ENCODE measurements at places on chromosomes 11 and 22. TPM values are rescaled to one million over a fixed set of nuclear protein-coding genes. Genes with fewer than 3 reads are reported as not detected.

The BTBD18 gene
- not detected for total RNA-seq

- H3K36me3 ChIP-seq, result peaks cover 57% of the 10 kb centered on the region
- no peak overlapping the region for H3K4me3 ChIP-seq
These were observed 56.1 kb downstream of the MED15 start for GRCh38 chr22:20563466-20563906.

- H3K27ac ChIP-seq, result no peak overlapping the region
- no peaks in the 10 kb centered on the region for H3K36me3 ChIP-seq
- H3K27me3 ChIP-seq, result no peaks in the 10 kb centered on the region
- H3K4me3 ChIP-seq, result no peak overlapping the region
These were observed 594.8 kb upstream of the B3GAT1 start for GRCh38 chr11:135006800-135007199.

DNA sequence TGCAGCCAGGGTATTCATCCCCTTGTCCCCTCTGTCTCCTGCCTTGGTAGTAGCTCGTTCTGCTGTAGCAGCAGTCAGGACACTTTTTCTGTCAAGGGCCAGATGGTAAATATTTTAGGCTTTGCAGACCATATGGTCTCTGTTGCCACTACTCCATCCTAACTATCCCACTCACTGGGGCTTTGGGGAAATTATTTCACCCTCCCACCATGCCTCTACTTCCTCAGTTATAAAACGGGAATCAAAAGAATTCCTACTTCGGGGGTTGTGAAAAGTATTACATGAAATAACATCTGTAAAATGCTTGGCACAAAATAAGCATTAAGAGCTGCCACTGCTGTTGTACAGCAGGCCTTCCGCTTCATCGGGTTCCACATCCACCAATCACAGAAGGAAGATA is 89.9 kb upstream of the LDLRAD3 start:
- peak; percentile 16 for DNase-seq
- no peaks in the 10 kb centered on the region for H3K36me3 ChIP-seq
- no peaks in the 10 kb centered on the region for H3K27me3 ChIP-seq
- no peaks in the 10 kb centered on the region for H3K4me1 ChIP-seq
- no peak overlapping the region for H3K27ac ChIP-seq
- H3K4me3 ChIP-seq, result no peak overlapping the region

GRCh38 chr11:43367382-43368178 is 8.9 kb downstream of the TTC17 start:
- H3K27ac ChIP-seq, result no peak overlapping the region
- H3K36me3 ChIP-seq, result peaks cover 7% of the 10 kb centered on the region
- peaks cover 24% of the 10 kb centered on the region for H3K4me1 ChIP-seq

DNA sequence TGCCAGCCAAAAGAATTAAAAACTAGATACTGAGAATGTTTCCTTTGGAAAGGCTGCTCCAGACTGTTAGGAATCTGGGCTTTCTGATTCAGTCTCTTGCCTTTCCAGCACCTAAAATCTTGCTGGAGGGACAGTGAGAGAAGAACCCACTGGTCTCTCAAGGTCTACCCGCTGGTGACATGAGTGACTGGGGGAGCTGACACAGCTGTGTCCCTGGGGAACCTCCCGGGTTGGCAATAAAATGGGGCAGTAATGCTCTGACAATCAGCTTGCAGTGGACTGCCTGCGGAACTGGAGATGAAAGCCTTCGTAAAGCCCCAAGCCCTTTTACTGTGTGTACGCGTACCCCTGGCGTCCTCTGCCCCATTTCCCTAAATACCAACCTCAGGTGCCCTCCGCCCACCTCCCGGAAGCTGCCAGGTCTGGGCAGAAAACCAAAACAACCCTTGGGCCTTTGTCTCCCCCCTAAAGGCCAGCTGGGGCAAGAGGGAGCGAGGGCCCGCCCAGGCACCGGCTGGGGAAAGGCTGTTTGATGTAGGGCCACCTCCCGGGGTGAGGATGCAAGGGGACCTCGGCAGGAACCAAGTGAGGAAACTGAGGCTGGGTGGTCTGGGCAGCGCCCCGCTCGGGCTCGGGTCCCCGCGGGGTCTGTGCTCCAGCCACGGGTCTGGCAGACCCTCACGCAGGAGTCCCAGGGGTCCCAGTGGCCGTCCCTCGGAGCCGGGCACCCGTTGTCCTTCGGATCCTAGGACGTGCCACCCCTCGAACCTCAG is 741 bp downstream of the CARS1 start:
- no peaks in the 10 kb centered on the region for H3K27me3 ChIP-seq
- peak overlapping the region; percentile 99 for H3K4me3 ChIP-seq
- peaks cover 36% of the 10 kb centered on the region for H3K4me1 ChIP-seq
- DNase-seq, result no peak

GRCh38 chr11:85661972-85662664 is 2.8 kb downstream of the CREBZF start:
- peaks cover 68% of the 10 kb centered on the region for H3K4me1 ChIP-seq
- H3K27ac ChIP-seq, result no peak overlapping the region
- no peaks in the 10 kb centered on the region for H3K27me3 ChIP-seq

DNA sequence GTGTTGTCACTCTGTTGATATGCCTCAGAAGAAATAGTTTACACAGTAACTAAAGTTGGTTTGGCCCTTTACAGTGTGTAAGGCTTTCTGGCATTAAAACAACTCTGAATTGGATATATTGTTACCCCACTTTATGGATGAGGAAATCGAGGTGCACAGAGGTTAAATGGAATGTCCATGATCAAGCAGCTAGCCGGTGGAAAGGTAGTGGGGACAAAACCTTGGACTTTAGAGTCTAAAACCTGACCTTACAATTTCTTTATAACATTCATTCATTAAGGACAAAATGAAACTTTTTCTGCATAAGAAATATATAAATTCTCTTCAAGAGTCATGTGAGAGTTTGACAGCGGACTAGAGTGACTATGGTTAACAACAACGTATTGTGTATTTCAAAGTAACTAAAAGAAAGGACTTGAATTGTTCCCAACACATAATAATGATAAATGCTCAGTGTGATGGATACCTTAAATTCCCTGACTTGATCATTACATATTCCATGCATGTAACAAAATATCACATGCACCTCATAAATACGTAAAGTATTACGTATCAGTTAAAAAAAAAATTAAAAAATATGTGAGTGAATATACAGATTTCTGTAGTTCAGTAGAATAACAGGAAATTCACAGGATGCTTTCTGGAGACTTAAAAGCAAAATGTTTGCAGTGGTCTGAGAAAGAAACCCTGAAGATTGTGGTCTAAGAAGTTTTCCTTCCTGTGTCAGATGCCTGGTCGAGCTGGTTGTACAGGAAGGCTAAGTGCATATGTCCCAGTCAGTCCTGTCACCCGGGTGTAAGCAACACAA is 51.0 kb downstream of the TEAD1 start:
- H3K4me1 ChIP-seq, result peaks cover 49% of the 10 kb centered on the region
- no peaks in the 10 kb centered on the region for H3K27me3 ChIP-seq
- no peak for DNase-seq
- H3K4me3 ChIP-seq, result no peak overlapping the region
- no peaks in the 10 kb centered on the region for H3K36me3 ChIP-seq
- no peak overlapping the region for H3K27ac ChIP-seq

The MMP8 gene
- total RNA-seq, result 0.35 TPM

DNA sequence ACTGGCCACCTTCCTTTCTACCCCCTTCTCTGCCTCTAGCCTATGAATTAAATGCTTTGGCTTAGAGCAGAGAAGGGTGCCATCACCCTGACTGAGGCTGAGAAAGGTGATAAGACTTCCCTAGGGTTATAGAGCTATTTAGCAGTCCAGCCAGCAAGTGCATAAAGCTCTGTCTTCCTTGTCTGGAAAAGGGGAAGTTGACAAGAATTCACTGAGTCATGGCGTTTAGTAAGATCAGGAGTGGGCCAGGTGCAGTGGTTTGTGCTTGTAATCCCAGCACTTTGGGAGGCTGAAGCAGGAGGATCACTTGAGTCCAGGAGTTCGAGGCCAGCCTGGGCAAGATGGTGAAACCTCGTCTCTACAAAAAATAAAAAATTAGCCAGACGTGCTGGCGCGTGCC is 63.1 kb downstream of the LHFPL7 start:
- H3K4me3 ChIP-seq, result no peak overlapping the region
- no peak overlapping the region for H3K27ac ChIP-seq
- no peak for DNase-seq
- peaks cover 41% of the 10 kb centered on the region for H3K36me3 ChIP-seq

- no peaks in the 10 kb centered on the region for H3K36me3 ChIP-seq
- H3K4me3 ChIP-seq, result no peak overlapping the region
- no peaks in the 10 kb centered on the region for H3K27me3 ChIP-seq
These were observed 70.7 kb upstream of the E2F8 start for GRCh38 chr11:19311308-19312030.

DNA sequence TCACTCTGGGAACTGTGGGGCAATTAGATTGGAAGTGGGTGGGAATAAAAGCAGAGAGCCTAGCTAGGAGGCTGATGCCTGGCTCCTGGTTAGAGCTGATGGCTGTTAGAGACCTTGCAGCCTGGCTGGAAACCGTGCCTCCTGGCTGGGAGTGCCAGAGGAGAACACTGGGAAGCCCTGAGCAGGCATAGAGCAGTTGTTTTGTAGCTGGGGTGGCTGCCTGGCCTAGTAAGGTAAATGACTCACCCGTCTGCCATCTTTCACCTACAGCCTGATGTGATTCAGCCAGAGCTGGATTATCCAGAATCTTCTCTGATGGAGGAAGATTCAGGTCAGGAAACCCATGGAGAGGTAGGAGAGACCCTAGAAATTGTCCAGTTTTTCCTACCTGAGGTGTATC is 6.1 kb downstream of the UQCR10 start:
- H3K36me3 ChIP-seq, result peaks cover 23% of the 10 kb centered on the region
- no peak overlapping the region for H3K4me3 ChIP-seq
- peak overlapping the region; percentile 27 for H3K27ac ChIP-seq
- no peak for DNase-seq
- no peaks in the 10 kb centered on the region for H3K4me1 ChIP-seq

The SPDYC gene
- not detected for total RNA-seq

The PRRG4 gene
- total RNA-seq, result 1.4 TPM

GRCh38 chr22:20094197-20094807 is 14.3 kb downstream of the DGCR8 start:
- H3K4me3 ChIP-seq, result no peak overlapping the region
- H3K4me1 ChIP-seq, result no peaks in the 10 kb centered on the region
- no peak for DNase-seq
- H3K27me3 ChIP-seq, result no peaks in the 10 kb centered on the region

DNA sequence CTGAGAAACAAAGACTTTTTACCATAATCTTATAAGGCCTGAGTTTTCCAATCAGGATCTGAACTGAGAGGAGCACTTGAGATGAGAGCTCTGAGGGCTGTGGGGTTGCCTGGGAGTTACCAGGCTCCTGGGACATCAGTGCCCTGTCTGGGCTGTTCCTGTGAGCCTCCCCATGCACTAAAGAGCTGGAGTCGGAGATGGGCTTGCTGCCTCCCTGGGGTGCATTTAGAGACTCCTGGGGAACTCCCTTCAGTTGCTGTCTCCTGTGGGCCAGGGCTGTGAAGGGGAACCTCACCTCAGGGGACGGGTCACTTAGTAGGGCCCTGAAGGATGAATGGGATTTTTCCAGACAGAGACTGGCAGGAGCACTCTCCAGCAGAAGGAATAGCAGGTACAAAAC is 33.3 kb downstream of the KCNC1 start:
- no peak for DNase-seq
- no peak overlapping the region for H3K27ac ChIP-seq
- no peak overlapping the region for H3K4me3 ChIP-seq
- H3K36me3 ChIP-seq, result no peaks in the 10 kb centered on the region

GRCh38 chr22:31332010-31332409 is 14.1 kb downstream of the PATZ1 start:
- H3K4me1 ChIP-seq, result no peaks in the 10 kb centered on the region
- no peak for DNase-seq
- H3K36me3 ChIP-seq, result peaks cover 79% of the 10 kb centered on the region
- no peak overlapping the region for H3K27ac ChIP-seq
- H3K4me3 ChIP-seq, result no peak overlapping the region
- H3K27me3 ChIP-seq, result no peaks in the 10 kb centered on the region

The CELSR1 gene
- total RNA-seq, result 9.6 TPM

- H3K27me3 ChIP-seq, result no peaks in the 10 kb centered on the region
- H3K27ac ChIP-seq, result no peak overlapping the region
- DNase-seq, result no peak
- no peaks in the 10 kb centered on the region for H3K4me1 ChIP-seq
- no peak overlapping the region for H3K4me3 ChIP-seq
- no peaks in the 10 kb centered on the region for H3K36me3 ChIP-seq
These were observed 17.7 kb downstream of the CD6 start for GRCh38 chr11:60989093-60989650.

DNA sequence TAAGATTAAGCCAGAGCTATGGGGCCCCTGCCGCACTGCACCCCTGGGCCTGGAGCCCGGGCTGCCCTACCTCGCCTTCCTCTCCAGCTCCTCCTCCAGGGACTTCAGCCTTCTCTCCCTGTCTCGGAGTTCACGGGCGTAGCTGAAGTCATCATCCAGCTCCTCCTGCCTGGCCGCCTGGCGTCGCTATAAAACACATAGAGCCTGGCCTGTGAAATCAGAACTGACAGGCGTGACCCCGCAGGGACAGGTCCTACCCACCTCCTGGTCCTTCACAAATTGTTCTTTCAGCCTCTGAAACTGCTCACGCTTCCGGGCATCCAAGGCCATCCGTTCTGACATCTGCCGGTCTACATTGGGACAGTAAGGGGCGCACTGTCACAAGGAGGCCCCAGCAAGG is 20.8 kb downstream of the TUBGCP6 start:
- no peak overlapping the region for H3K4me3 ChIP-seq
- no peaks in the 10 kb centered on the region for H3K27me3 ChIP-seq
- no peak for DNase-seq
- peaks cover 78% of the 10 kb centered on the region for H3K36me3 ChIP-seq
- H3K27ac ChIP-seq, result no peak overlapping the region
- H3K4me1 ChIP-seq, result peaks cover 4% of the 10 kb centered on the region

The NELL1 gene
- total RNA-seq, result not detected

DNA sequence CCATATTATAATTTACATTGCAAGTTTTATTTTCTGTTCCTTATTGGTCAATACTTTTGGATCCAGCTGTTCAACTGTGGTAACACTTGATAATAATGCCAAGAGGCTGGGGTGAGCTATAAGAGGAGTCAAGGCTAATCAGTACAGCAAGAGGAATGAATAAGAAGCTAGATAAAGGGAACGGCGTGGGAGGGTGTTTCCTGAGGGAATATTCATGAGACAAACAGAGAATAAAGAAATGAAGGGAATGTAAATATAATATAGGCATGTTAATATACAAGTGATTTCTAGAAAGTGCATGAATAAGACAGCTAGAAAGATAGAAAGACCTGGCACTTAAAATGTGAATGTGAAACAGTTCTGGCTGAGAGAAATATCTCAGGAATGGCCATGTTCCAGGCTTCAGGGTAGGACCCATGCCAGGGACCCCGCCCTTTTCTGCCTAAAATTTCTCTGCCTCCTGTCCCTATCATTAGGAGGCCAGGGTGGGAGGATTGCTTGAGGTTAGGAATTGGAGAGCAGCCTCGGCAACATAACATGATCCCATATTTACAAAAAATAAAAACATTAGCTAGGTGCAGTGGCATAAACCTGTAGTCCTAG is 3.9 kb downstream of the OR51B4 start:
- H3K27me3 ChIP-seq, result no peaks in the 10 kb centered on the region
- no peak overlapping the region for H3K27ac ChIP-seq
